Activated CD4-positive, alpha-beta memory T cell treated with anti-CD3 and anti-CD28 coated beads for 36 hours (primary cell): ENCODE measurements at places on chromosomes 6 and 20.
A peak's percentile ranks its signal among the peaks of the same experiment; 100 is the strongest.

DNA sequence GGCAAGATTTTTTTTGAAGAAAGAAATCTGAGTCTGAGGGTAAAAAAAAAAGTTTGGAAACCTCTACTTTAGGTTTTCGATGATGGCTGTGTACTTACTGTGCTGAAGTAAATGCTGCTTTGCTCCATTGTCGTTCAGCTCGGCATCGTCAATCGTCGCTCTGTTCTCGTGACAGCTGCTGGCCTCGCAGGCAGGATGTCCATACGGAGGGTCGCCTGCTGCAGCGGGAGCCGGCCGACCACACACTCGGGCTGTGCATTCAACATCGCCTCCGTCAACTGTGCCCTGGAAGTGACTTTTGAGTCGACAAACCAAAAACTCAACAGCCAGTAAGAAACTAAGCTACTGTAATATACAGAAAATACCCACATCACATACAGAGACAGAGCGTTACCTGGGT is 53.1 kb upstream of the SMOC2 start:
- no peak for DNase-seq

DNA sequence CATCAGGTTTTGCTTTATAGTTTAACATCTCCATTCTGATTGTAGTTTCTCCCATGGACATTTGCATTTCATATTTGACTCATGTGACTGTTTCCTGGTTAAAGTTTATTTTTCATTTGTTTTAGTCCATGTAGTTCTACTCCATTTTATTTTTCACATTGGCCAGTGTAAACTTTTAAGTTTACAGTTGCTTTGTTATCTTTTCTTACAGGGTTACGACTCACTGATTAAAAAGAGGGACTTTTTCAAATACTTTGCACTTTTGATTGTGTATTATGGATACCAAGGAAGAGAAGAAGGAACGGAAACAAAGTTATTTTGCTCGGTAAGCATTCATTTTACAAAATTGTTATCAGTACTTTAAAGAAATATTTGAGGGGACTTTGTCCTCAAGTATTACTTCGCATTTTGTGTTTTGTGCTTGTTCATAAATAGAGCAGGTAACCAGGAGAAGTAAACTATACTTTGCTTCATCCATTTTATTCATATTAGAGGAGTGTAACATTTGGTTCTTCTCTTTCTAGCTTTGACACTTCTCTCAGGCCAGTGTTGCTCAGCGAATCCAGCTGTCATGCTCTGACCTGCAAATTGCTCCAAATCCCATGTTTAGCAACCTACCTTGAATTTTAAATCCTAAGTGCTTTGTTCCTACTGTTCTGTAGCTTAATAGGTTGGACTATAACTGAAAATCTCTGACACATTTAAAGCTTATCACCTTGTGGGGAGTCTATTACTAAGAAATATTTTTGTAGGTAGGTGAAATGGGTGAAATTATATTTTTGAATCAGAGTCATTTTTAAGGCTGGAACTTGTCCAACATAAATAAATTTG is 24.5 kb downstream of the NCOA7 start:
- DNase-seq, result no peak

- no peak for DNase-seq
Measured at GRCh38 chr6:109762769-109763441, 71.8 kb downstream of the FIG4 start.

DNA sequence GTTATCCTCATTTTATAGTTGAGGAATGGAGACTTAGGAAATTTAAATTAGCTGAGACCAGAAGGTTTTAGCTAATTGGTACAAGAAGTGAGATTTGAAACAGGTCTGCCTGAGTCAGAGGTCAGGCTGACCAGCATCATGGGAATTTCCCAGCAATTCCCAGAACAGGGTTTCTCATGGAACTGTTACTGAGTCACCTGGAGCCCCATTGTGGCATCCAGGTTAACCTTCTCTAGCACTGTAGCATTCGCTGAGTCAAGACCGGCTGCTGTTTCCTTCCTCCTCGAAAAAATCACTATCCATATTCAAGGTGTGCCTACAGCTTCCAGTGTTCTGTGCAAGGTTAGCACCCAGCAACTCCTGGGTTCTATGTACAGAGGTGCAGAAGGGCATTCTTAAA is 238.0 kb upstream of the MAN1A1 start:
- DNase-seq, result no peak

DNA sequence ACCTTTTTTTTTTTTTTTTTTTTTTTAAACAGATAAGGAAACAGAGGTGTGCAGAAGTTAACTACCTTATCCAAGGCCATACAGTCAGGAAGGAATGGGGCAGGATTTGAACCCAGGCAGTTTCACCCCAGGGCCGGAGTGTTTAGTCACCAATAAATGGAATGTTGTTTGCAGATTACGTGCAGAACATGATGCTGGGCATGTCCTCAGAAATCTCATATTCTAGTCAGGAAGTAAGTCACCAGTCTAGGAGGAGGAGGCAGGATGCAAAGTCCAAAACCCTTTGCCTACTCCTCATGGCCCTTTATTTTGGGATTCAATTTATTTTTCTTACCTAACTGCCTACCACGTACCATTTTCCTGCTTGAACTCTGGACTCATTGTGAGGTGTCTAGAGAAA is 57.1 kb upstream of the LRRC1 start:
- DNase-seq, result no peak

GRCh38 chr6:107531868-107532267 is 42.0 kb downstream of the SOBP start:
- no peak for DNase-seq

DNA sequence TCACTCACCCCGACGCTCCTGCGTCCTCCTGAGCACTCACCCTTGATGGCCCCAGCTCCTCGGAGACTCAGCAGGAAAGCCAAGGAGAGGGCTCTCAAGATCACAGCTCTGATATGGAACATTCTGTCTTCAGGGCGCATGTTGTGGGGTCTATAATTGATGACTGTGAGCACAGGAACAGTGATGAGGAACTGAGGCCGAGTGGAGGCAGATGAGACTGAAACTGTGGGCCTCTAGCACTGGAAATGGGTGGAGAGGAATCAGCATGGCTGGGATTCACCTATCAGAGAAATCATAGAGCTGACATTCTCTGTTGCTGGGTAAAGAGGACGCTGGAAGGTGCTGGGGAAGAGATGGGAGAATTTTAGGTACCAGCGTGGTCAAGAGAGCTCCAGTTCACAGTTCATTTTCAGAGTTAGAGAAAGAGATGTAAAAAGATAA is at the start of gene HLA-DPA1:
HLA-DPA1 (minus strand) TSS at position 219 of the 441 bp plus-strand sequence.
- peak; percentile 49 for DNase-seq

- DNase-seq, result no peak
Measured at GRCh38 chr6:161137839-161138542, 135.9 kb downstream of the AGPAT4 start.

- DNase-seq, result no peak
Measured at GRCh38 chr6:121929301-121929700, 470.2 kb upstream of the HSF2 start.

- no peak for DNase-seq
Measured at GRCh38 chr6:2950713-2951112, 20.7 kb downstream of the SERPINB6 start.

GRCh38 chr6:149856256-149856994 is 7.7 kb downstream of the LRP11 start:
- no peak for DNase-seq

GRCh38 chr20:37726321-37726720 is 32.5 kb downstream of the CTNNBL1 start:
- no peak for DNase-seq

DNA sequence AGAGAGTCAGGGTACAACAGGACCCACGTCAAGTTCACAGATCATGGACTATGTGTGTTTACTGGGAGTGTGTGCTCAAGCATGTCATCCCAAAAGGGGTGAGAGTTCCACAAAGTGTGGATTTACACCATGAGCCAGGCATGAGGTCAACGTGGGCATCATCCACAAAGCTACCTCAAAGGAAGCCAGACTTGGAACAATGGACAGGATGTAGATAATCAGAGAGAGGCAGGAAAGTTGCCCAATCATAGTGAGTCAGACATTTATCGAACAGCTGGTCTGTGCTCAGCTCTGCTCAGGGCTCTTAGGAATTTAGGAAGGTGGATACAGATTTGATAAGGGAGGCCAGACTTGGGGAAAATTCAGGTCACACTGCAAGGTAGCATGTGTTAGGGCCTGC is 317.2 kb upstream of the CDYL start:
- DNase-seq, result no peak

DNA sequence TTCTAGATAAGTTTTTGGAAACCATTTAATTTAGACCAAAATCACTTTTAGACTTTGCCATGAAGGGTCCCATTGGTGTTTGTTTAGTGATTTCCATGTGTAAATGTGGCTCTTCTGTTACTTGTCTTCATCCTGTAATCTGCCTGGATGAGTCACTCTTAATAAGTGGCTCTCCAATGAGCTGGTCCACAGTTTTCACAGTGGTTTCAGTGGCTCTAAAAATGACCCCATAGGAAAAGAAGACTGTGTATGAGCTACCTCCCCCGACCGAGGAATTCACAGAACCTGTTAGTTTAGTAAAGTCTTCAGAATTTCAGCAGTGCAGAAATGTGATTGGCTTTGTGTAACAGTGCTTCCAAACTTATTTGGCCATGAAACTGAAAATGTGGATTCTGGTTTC is 492.0 kb upstream of the MARCKS start:
- DNase-seq, result no peak

DNA sequence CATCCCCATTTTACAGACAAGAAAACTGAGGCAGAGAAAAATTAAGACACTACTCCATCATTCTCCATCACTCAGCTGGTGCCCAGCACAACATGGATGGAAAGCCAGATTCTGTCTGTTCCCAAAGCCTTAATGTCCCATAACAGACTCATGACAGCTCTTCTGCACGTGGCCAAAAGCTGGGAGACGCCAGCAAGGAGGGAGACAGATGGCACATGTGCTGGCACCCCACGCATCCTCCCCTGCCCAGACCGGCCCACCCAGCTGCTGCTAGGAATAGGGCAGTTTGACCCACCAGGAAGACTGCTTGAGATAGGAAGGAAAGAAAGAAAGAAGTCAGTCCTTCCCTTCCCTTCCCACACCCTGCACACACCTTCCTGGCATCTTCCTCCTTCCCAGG is 96.3 kb downstream of the PREX1 start:
- no peak for DNase-seq

DNA sequence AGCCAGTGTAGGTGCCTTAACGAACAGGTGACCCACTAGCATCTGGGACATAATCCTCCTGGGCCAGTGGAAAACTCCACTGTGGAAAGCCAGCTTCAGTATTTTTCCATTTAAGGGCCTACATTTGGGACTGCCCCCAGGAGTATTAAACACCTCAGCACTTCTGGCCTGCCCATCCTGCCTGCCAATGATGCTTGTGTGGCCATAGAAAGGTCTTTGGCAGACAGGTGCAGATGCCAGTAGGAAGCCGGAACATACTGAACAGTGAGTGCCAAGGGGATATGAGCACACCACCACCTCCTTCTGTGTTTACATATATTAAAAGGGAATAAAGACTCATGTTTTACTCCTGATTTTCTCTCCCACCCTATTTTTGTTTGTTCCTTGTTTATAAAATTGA is 19.9 kb downstream of the MCM8 start:
- no peak for DNase-seq

DNA sequence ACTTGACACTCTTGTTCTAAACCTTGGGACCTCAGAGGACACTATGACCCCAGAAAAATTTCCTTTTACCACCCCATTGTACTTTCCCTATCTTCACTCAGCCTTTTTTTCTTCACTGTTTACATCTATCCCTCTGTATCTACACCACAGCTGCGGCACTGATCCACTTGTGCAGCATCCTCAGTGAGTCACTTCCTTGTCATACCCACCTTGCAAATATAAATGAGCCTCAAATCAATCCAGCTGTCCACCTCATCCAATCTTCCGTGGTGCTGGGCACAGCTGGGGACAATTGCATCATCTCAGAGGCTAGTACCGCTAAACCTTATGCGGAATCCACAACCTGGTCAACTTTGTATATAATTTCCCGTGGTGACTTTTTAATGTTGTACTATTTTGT is 710.5 kb downstream of the QKI start:
- DNase-seq, result no peak

- DNase-seq, result no peak
Measured at GRCh38 chr6:18268066-18268465, 3.7 kb upstream of the DEK start.
